ENCODE measurements at places on chromosomes 2 and 18.

- DNase-seq, result no peak
Observed at GRCh38 chr2:200028998-200029397, 73.6 kb downstream of the MAIP1 start.

- DNase-seq, result no peak
Observed at GRCh38 chr2:73260338-73260984, 23.8 kb downstream of the FBXO41 start.

GRCh38 chr2:41907771-41908207 lies 140.0 kb upstream of the PKDCC start:
- no peak for DNase-seq

DNA sequence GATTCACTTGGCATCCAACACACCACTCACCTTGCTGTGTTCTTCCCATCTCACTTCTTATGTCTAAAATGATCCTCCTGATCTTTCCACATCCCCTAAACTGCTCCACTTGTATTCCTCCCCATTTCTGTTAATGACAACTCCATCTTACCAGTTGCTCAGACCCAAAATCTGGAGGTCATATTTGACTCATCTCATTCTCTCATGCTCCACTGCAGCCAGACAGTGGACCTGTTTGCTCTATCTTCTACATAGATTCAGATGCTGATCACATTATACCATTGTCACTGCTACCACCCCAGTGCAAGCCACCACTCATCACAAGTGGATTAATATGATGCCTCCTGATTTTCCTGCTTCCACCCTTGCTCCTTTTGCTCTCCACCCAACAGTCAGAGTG lies 7.9 kb upstream of the NABP1 start:
- no peak for DNase-seq

- DNase-seq, result no peak
Observed at GRCh38 chr18:78828131-78828530, 151.5 kb upstream of the SALL3 start.

GRCh38 chr2:74572178-74572925 lies 17.8 kb downstream of the DOK1 start:
- no peak for DNase-seq

DNA sequence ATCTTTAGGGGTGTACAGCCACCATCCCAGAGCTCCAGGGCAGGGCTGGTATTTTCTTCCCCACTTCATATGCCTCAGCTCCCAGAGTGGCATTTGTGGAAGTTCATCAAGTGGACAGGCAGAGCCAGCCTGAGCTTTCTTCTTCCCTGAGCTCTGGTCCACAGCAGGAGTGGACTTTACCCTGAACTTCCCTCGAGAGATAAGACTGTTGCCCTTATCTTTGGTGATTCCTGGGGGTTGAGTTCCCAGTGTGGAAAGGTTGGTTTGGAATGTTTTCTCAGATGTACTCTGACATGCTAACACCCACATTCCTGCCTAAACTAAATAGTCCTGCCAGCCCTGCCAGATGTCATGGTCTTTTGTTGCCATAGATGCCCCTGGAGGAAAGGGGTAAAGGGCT lies 62.0 kb upstream of the LGALSL start:
- no peak for DNase-seq

Measured in GDM1 (cell line).